ENCODE measurements at places on chromosomes 12 and 14.

DNA sequence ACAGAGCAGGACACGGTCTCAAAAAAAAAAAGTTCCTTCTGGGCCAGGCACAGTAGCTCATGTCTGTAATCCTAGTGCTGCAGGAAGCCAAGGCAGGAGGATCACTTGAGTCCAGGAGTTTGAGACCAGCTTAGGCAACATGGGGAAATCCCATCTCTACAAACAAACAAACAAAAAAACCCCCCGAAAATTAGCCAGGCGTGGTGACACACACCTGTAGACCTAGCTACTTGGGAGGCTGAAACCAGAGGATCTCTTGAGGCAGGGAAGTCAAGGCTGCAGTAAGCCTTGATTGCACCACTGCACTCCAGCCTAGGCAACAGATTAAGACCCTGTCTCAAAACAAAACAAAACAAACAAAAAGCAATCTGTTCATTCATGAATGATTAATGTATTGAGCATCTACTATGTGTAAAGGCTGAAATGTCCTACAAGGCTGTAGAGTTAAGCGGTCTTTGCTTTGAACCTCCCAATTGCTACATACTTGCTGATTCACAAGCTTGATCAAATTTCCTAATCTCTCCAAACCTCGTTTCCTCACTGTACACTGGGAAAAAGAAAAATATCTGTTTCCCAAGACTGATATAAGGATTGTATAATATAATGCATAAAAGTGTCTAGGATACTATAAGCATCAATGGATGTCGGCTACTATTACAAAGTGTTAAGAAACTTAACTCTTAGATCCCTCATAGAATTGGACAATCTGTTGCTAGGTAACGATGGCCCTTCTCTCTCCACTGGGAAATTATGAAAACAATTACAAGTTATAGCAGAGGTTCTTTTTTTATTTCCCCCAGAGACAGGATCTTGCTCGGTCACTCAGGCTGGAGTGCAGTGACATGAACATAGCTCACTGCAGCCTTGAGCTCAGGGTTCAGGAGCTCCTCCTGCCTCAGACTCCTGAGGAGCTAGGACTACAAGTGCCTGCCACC lies 7.9 kb upstream of the RILPL2 start:
- peak; percentile 60 for DNase-seq

- peak; percentile 60 for DNase-seq
These were observed 143.6 kb upstream of the SLC16A7 start for GRCh38 chr12:59452259-59452658.

- no peak for DNase-seq
These were observed 150.6 kb upstream of the AEBP2 start for GRCh38 chr12:19288603-19289244.

DNA sequence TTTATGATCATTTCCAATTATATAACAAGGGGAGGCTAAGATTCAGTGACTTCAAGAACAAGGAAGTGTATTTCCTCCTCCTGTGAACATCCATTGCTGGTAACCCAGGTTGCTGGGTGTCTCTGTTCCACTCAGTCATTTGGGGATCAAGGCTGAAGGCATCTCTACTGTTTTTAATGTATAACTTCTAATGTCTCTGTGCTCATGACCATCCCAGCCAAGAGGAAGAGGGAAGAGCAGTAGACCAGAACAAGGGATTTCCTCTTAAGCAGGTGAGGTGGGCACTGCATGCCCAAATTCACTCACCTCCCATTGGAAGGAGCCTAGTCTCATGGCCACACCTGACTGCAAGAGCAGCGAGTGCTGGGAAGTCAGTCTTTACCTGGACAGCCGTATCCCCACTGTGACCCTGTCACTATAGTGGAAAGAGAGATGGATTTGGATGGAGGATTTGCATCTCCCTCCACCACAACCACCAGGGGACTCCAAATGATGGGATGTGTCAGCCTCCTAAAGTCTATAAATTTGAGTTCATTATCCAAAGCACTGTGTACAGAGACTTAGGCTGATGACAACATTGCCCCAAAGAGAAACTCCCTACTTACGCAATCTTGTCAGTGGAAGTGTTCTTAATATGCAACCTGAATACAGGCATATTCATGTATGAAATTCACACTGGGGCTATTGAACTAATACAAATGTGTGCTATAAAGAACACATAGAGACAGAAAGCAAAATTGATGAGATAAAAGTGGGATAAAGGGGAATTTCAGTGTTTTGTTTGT lies 368.7 kb downstream of the TMEM132D start:
- DNase-seq, result no peak

GRCh38 chr12:5507944-5508343 lies 76.0 kb downstream of the NTF3 start:
- DNase-seq, result no peak

- DNase-seq, result no peak
These were observed 33.3 kb downstream of the ATP2A2 start for GRCh38 chr12:110314308-110314707.

- no peak for DNase-seq
These were observed 19.7 kb downstream of the GDF11 start for GRCh38 chr12:55762646-55763045.

DNA sequence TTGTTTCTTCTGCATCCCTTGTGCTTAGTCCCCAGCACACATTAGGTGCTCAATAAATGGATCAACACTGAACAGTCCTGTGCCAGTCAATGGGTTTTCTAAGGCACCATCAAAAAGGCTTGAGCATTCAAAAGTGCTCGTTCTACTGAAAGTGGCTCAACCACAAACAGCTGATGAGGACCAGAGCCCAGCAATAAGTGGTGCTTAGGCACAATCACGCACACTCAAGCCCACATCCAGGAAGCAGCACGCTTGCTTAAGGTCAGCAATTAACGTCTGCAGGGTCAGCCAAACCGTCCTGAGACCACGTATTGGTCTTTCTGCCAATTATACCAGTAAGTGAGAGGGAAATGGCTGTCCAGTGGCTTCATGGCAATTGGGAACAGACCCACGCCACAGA lies 56.5 kb downstream of the PRIMA1 start:
- no peak for DNase-seq

DNA sequence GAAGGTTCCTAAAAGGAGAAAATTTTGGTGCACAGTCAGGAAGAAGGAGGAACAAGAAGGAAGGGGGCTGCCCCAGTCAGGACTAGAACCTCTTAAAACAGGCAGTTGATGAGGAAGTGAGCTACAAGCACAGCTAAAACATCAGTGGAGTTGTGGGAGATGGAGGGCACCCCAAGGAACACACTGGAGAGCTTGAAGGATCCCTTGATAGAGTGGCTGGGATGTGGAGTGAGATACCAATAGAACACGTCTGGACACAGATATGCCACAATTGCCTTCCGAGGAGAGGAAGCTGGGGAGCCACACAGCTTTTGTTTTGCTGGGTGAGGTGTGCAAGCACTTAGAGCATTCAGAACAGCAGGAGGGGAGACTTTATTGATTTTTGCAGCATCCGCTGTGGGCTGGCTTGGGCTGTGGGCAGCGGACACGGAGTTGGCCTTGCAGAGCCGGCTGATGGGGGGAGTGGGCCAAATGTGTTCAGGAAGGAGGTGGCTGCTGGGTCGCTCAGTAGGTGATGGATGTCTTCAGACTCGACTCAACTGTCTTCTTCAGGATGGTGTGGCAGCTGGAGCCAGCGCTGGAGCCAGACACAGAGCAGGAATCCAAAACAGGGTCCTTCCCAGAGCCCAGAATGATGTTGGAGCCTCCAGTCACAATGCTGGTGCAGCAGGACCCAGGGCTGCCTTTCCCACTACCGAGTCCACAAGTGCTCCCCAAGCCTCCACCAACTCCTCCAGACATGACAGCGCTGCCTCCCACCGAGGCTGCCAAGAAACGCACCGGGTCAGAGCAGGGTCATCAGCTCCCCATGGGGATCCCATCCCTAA lies 4.7 kb upstream of the KRT79 start:
- no peak for DNase-seq

DNA sequence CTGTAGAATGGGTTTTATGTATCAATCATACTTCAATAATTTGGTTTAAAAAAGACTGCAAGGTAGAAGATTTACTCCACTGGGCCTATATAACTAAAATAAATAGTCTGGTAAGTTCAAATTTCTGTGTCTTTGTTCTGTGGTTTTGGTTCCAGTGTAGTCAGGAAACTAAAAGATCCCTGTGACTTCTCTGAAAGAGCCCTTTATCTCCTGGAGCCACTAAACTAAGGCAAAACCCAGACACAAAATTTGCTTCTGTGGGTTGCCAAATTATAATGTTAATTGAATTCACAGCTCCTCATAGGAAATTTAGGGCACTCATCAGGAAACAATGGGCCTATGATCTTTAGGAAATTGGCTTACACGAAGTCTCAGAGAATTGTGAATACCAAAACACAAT lies 1038.4 kb downstream of the GALC start:
- DNase-seq, result no peak

DNA sequence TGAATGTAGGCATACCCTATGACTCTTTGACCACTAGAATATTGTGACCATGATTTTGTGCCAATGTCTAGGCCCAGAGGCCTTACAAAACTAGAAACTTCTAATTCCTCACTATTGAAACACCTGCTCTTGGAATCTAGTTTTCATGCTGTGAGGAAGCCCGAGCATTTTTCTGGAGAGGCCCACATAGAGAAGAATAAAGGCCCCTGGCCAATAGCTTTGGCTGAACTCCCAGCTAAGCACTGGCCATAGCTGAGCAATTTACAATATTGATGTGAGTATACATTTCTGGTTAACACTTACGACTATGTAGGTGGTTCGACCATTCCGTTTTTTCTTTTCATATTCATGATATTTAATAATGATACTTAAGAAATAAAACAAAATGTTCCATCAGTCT lies 190.3 kb downstream of the KCNH5 start:
- DNase-seq, result no peak

GRCh38 chr12:82242729-82243128 lies 115.5 kb downstream of the CCDC59 start:
- no peak for DNase-seq

DNA sequence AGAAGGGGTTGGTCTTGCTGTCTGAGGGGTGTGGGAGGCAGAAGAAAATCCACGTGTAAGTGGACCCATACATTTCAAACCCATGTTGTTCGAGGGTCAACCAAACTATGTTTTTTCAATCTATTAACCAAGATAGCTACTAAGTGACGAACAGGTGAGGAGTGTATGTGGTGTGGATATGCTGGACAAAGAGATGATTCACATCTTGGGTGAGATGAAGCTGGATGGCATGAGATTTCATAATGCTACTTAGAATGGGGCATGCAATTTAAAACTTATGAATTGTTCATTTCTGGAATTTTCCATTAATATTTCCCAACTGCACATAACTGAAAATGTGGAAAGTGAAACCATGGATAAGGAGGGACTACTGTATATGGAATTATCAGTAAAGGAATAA lies 17.9 kb upstream of the KTN1 start:
- no peak for DNase-seq

DNA sequence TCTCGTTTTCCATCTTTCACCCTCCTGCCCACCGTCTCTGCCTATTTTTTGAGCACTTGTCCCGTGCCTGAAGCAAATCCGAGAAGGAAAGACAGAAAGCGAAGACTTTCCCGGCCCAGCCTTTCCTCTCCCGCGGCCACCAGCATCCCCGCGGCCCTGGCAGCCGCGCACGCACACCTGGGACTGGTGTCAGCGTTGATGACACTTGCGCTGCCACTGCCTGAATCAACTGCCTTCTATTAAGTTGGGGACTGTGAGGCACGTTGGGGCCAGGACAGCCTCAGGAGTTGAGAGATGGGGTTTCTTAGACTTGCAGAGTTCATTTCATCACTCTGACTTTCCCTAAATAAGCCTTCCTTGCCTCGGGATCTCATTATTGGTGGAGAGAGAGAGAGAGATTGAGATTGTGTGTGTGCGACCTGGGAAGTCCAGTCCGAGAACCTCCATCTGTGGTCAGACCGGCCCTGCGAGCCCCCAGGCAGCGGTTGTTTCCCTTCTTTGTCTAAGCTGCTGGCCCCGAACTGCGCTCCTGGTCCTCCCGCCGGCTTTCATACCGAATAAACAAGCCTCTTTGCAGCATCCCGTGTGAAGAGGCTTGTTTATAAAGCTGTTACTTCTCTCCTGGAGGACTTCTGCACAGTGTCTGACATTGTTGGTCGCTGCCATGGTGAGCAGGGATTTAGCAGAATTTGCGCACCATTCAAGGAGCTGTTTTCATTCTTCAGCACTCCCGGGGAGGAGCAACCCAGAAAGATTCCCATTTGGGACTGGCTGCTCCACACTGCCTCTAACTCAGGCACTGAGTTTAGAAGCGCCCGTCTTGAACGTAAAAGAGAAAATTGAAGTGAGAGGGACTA lies 1.5 kb downstream of the PDZRN4 start:
- DNase-seq, result no peak

GRCh38 chr12:120886199-120887018 lies 17.7 kb downstream of the SPPL3 start:
- DNase-seq, result no peak

DNA sequence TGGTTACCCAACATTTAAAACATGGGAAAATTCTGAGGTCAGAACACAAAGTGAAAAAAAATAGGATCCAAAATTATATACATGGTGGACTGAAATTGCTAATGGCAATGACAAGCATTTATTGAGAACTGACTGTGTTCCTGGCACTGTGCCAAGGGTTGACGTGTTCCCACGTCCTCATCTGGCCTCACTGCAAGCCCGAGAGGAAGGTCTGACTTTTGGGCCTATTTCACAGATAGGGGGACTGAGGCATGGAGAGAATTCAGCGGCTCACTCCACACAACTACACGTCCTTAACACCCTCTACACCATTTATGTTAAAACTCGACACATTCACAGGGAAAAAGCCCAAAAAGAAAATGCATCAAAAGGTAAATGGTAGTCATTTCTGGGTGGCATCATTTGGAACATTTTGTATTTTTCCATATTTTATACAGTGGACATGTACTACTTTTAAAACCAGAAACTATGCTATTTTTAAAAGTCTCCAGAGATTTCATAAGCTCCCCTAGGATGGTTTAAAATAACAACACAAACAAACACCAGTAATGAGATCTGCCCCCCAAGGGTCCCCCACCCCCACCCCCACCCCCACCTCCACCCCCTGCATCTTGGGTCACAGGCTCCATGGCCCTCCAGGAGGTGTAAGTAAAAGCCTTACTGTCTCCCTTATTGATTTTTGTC lies 27.7 kb downstream of the CLMN start:
- DNase-seq, result peak; percentile 88

DNA sequence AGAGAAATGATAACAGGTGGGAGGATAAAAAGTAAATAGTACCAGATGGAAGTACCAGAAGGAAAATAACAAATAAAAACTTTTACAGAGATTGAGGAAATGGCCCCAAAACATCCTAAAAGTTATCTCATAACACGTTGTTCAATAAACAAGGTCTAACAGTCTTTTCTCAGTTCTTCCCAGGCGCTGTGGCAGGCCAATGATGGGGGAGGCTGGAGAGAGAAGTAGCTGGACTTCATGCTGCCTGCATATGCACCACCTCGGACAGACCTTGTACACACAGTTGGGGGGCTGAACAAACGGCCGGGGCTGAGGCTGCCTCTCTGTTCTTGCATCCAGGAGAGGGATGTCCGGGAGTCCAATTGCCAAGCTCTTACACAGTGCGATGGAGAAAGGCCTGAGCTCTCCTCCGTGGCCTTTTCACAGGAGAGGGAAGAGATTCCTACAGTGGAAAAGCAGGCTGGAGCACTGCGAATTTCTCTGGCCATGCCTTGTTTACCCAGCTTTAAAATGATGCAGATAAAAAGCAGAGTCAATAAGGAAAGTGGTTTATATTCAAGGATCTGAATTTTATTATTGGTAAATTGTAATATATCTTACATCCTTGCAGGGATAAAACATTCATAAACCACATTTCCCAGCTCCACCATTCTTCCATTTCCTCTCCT lies 109.8 kb downstream of the PHLDA1 start:
- no peak for DNase-seq

GRCh38 chr12:64053117-64053516 lies 169.0 kb downstream of the KICS2 start:
- DNase-seq, result no peak

GRCh38 chr12:28186500-28186899 lies 3.8 kb upstream of the CCDC91 start:
- DNase-seq, result no peak

GRCh38 chr12:51217133-51217967 lies 512 bp downstream of the POU6F1 start:
- DNase-seq, result peak; percentile 4
